Right renal pelvis (tissue), 4 donors: ENCODE measurements at places on chromosomes 3 and 15.

DNA sequence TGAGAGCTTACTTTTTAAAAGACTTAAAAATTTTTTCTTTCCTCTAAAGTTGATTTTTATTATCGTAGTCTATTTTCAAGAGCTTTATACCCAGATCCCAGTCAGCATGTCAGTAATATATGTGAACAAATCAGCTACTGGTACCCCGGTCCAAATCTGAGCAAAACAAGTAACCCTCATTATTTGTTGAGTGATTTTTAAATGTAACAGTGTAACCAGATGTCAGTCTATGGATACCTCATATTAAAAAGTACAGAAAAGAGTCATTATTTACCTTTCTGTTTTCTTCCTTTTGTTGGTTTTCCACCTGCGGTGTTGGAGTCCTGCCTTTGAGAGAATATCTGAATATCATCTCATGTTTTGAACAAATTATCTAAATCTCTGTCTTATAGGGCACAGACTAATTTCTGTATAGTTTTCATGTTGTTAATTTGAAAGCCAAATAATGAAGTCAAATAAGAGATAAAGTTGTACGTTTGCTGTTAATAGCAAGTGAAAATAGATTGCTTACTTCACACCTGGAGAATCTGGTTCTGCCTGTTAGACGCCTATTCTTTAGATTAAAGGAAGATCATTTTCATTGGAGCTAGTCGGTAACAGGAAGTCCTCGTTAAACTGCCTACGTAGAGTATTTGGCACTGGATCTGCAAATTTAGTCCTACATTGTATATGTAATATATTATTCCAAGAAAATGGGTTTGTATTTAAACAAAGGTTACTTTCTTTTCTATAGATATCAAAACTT, at the start of gene STX19:
STX19 (minus strand) TSS at position 505 of the 745 bp plus-strand sequence. CDS start 13,328 bp downstream, outside the sequence.
- no peak for DNase-seq

GRCh38 chr3:54859184-54859583, 68.7 kb downstream of the LRTM1 start:
- DNase-seq, result no peak

GRCh38 chr3:84806958-84807357, 151.8 kb upstream of the CADM2 start:
- no peak for DNase-seq

GRCh38 chr15:53034767-53035245, 244.7 kb upstream of the ONECUT1 start:
- no peak for DNase-seq

DNA sequence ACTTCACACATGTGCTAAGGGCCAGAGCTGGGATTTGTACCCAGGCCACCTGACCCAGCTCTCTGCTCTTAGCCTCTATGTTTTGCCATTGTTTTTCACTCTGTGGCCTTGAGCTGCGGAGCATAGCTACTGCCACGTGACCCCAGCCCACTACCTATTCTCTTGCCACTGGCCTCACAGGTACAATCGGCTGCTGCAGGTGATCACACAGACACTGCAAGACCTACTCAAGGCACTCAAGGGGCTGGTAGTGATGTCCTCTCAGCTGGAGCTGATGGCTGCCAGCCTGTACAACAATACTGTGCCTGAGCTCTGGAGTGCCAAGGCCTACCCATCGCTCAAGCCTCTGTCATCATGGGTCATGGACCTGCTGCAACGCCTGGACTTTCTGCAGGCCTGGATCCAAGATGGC, 46.2 kb downstream of the SEMA3G start:
- no peak for DNase-seq

DNA sequence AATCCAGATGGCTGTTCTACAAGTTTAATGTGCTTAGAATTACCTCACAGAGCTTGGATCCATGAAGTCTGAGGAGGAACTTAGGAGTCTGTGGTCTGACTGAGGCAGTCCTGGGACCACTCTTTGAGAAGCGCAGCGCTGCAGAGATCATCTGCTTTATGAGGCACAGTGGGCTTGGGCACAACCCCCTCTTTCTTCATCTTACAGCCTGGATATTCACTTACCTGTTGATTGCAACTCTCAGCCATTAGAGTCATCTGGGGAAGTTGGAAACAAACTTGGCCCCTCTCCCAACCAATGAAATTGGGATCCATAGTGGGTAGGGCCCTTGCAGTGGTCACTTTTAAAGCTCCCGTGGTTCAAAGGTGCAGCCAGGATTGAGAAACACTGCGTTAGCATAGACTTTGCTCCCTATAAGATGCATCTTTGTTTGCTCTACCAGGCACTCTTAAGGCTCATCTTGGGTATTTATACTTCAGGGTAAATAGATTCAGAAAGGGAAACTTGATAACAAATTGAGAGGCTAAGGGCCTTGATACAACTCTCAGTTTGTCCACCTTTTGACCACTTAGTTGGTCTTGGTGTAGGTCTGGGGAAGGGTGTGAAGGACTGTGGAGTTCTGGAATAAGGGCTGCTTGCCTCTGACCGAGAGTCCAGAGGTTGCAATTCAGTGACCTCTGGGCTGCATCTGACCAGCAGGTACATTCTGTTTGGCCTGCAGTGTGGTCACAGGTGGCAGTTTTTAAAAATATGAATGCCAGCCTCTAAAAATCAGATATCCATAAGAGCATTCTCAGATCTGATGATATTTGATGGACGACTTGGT, 22.8 kb downstream of the FEM1B start:
- no peak for DNase-seq

DNA sequence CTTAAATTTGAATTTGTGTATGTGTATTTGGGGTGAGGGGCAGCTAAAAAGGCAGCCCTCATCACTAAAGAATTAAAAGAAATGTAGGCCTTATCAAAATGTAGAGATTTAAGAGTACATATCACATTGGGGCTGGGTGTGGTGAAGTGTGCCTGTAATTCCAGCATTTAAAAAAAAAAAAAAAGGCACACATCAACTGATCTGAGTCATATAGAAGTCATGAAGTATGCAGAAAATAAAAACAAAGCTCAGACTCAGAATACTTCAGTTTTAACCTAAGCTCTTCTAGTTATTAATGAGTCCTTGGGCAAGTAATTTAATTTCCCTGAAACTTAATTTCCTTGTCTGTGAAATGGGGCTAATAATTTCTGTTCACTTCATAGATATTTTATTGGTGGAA, 31.6 kb downstream of the SLC24A1 start:
- DNase-seq, result no peak

DNA sequence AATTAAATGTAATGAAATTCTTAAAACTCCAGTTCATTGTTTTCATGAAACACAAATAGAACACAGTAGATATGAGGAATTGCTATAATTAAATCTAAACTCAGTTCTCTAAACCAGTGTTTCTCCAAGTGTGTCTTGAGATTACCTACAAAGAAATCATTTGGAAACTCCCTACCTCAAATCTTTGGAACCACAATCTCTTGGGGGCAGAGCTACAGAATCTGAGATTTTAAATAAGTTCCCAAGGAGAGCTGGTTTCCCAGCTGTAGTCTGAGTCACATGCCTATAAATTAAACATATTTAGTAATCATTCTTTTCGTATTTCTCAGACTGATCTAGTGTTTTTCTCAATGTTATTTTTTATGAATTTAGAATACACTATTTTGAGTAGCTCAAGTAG, 17.0 kb upstream of the ACTC1 start:
- no peak for DNase-seq

GRCh38 chr3:108221393-108221792, 831 bp downstream of the IFT57 start:
- DNase-seq, result peak; percentile 7

- no peak for DNase-seq
Observed at GRCh38 chr15:92831336-92831654, 68.8 kb upstream of the CHD2 start.

DNA sequence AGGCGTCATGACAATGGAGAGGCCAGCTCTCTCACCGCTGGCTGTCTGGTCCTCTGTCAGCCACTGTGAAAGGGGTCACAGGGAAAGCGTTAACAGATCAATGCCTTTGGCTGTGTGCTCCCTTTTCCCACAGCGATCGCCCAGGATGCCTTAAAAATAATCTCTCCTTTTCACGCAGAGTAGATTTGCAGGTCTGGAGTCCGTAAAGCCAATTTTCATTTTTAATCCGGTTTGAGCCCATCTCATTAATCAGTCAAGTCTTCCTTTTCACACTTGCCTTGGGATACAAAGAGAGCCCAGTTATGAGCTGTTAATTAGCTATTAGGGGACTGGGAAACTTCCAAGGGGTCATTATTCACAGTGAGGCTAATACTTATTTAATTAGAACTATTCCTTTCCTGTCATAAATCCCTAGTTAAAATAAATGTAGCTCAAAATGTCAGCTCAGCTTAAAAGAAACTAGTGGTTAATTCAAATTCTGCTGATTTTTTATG, 104.3 kb upstream of the RASGRP1 start:
- no peak for DNase-seq
